ENCODE measurements at places on chromosomes 1 and 21.

- no peak for DNase-seq
These were observed 371 bp upstream of the ODF2L start for GRCh38 chr1:86396498-86396890.

DNA sequence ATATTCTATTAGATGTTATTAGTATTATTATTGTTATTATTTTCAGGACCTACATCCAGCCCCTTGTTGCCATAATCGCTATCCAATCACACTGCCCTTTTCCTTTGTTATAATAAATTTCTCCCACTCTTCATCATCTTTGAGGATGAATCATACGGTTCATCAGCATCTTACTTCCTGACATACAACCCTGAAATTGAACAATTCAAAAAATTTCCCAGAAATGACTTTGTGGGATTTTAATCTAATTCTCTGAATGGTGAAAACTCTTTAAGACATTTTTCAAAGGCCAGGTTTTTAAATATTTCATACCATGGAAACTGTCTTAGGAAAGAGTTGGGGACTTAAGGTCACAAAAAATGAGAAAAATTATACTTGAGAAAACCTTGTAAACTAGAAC is 353.5 kb downstream of the ST6GALNAC3 start:
- DNase-seq: no peak

DNA sequence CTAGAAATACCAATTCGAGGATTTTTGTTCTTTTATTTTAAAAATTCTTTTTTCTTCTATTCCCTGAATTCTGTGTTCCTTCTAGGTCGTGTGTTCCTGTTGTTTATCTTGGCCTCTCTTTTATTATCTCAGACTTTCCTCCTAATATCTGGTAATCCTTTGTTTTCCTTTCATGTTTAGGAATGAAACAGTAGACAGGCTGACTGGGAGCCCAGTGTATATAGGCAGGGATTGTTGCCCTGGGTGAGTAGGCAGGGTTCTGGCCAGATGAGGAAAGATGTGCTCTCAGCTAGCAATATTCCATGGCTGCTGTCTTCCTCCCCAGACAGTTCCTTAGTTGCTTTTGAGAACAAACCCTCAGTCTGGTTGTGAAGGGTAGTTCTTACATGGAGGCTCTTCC is 161.8 kb upstream of the PDE4B start:
- DNase-seq: no peak

DNA sequence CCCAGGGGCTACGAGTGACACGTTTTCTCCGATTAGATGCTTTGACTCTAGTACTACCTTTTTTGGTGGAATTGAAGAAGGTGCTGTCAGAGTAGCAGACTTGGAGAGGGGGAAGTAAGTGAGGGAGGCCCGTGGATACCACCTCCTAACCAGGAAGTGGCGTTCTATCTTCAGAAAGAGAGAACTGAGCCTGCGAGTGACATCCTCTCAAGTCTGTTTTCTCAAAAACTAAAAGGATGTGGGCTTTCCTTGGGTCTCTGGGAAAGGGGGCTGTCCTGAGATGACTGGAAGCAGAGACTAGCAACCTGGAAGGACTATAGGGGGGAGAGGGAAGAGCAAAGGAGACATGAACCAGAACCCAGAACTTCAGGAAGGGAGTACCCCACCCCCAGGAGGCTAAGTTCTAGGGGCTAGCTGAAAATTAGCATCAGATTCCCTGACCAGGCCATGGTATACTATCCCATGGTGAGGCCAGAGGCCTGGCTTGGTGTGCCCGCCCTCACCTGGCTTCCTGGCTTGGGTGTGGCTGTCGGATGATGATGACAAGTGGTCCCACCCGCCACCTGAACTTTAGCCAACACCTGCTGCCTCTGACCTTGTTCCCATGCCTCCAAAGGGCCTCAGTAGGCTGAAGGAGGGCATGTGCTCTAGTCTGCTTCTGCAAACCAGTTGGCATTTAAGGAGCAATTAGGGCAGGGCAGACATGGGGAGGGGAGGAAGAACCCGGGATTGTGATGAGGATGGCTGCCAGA is 49.1 kb downstream of the ATP2B4 start:
- no peak for DNase-seq

DNA sequence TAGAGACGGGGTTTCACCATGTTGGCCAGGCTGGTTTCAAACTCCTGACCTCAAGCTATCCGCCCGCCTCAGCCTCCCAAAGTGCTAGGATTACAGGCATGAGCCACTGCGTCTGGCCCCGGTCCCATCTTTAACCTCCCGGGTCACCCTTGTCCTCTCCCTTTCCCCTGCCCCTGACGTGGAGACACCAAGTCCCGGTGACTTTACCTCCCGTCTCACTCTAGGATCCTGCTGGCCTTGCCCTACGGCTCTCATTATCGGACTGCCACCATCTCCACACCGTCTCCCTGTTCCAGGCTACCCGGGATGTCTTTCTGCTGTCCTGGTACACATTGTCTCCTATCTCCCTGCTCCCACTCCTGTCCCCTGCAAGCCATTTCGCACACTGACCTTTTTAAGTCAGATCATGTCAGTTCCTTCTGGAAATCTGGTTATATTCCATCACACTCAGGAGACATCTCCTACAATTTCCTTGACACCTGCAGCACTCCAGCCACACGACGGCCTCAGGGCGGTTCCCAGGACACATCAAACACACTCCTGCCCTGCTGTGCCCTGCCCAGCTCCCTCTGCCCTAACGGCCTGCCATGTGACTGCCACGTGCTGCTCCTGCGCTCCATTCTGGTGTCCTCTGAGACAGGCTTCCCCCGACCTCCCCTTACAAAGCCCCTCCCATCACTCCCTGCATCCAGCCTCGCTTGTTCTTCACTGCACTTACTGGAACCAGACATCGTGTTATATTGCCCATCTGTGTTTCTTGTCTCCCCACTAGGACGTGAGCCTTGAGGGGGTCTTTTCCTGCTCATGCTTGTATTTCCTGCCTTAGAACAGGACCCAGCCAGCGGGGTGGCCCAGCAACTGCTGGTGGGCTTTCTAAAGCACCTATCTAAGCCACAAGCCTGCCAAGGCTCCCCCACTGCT is 32.7 kb downstream of the TTC39A start:
- no peak for DNase-seq

DNA sequence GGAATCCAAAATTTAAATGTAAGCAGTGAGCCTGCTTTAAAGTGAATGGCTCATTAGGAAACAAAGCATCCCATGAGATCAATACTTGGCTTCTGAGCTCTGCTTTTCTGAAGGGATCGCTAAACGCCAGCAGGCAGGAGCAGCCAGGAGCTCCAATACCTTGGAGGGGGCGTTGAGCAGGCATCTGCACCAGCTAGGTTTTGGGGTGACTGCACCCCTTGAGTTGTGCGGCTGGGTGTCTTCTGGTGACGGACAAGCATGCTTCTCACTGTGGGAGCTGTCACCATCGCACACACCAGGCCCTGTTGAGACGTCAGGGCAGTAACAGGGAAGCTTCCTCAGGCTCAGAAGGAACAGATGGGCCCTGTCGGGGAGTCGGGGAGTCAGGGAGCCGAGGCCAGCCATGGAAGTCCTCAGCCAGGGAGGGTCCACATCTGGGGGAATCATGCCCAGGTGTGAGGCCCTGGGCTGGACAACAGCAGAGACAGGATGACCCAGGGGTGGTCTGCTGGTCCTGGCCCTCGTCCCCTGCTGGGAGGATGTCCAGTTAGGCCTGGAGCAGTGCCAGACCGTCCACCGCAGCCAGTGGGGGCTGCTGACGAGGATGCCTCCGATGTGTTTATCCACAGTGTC is 57.9 kb upstream of the ADARB1 start:
- DNase-seq: no peak

GRCh38 chr1:217674028-217674729 is 43.0 kb downstream of the SPATA17 start:
- DNase-seq: no peak

DNA sequence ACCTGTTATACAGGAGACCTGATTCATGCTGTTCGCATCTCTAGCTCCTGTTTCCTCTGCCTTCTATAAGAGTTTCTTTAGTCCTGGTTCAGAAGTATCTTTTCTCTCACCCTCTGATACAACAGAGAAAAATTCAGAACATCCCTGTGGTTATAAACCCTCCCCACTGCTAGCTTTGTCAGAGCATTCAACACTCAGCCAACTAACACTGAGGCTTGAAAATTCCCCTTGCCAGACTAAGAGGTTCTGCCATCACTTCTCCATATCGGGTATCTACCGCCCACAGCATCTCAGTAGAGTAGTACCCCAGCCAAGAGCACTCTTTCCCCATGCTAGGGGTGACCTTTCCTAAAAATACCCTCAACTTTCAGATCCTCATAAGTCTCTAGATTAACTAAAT is 19.6 kb upstream of the PIK3R3 start:
- no peak for DNase-seq

GRCh38 chr1:75548721-75549480 is 62.0 kb downstream of the SLC44A5 start:
- DNase-seq: no peak

- DNase-seq: no peak
These were observed 40.4 kb upstream of the GOLT1A start for GRCh38 chr1:204254031-204254661.
